ENCODE measurements at places on chromosomes 16 and 17. TPM values are rescaled to one million over a fixed set of nuclear protein-coding genes. Genes with fewer than 3 reads are reported as not detected.

GRCh38 chr16:48608871-48609651, 919 bp downstream of the N4BP1 start:
- DNase-seq = no peak

GRCh38 chr17:9179602-9180001, 158.3 kb downstream of the NTN1 start:
- DNase-seq = no peak

DNA sequence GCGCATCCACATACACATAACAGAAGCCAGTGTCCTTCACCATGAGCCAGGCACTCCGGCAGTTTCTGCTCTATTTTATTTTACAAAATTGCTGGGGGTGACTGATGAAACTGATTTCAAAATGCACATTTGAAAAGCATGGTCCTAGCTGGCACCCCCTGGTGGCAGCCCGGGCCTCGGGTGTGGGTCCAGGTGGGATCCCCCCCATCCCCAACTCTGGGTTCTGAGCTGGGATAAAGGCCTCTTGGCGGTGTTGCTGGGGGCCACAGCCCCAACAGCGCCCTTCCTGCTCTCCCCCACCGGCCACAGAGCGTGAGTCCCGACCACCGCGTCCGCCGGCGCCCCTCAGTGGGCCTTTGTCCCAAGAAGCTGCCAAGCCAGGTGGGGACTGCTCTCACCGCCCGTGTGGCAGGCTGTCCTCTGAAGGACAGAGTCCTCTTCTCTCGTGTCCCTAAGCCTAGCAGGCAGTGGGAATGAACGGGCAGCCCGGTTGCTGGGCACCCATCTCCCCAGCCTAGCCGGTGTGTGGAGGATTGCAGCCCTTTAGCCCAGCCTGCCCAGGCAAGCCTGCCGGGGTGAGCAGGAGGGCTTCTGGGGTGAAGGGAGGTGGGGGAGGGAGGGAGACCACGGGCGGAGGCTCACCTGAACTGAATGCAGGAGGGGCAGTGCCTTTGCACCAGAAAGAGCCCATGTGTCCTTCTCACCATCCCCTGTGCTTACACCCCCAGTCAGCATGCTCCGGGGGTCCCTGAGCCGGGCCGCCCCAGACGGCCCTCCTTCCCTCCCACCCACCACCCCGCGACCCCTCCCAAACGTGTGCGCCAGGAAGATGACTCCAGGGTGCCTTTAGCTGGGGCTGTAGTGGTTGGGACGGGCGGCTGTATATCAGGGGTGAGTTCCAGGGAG, 898 bp downstream of the SNAI3 start:
- no peak for DNase-seq

DNA sequence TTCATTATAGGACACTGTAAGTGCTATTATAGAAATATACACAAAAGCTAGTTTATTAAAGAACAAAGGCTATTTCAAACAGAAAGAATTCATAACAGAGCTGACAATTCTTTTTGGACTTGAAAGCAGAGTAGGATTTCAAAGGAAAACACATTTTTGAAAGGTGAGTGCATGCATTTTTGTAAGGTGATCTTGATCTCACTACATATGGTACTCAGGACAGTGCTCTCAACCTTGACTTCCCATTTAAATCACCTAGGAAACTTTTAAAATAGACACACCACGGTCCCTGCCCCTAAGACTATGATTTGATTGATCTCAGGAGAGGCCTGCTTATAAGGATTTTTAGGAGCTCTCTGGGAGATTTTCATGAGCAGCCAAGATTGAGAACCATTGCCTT, 1362.0 kb downstream of the CDH8 start:
- no peak for DNase-seq

OMG gene
- polyA plus RNA-seq = 0.48 TPM

SMIM36 gene
- 0.05 TPM for polyA plus RNA-seq

DNA sequence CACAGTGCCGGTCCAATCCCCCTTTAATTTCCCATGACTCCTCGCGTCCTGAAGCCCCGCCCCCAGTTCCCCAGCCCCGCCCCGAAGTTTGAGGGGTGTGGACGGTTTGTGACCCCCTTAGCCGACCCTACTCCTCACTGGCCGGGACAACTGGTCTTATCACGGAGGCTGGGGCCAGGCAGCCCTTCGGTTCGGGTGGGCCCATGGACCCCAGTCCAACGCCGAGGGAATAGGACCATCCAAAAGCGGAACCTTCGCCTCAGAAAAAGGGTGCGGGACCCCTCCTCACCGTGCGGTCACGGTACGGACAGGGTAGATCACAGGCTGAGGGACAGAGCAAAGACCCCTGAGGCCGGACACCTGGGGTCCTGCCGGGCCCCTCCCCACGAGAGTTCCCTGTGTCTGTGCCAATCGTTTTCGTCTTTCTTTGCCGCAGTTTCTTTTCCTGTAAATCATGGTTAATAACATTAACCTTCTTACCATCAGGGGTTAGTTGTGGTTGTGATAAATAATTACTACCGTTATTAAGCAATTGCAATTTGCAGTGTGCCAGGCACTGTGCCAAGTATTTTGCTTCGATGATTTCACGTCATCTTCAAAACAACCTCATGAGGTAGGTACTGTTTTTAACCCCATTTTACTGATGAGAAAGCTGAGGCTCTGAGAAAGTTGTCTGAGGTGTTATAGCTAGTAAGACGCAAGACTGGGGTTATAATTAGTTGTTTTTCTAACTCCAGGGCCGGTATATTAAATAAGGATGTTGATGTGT, 543 bp downstream of the TMUB2 start:
- DNase-seq = no peak

PRAC1 gene
- polyA plus RNA-seq = not detected

- DNase-seq = peak; percentile 93
These were observed 3.3 kb upstream of the HOXB8 start for GRCh38 chr17:48618256-48618896.

- no peak for DNase-seq
These were observed 1.1 kb downstream of the BCO1 start for GRCh38 chr16:81239367-81240121.

MEIOB gene
- 3.2 TPM for polyA plus RNA-seq

SNX20 gene
- 0.38 TPM for polyA plus RNA-seq

DNA sequence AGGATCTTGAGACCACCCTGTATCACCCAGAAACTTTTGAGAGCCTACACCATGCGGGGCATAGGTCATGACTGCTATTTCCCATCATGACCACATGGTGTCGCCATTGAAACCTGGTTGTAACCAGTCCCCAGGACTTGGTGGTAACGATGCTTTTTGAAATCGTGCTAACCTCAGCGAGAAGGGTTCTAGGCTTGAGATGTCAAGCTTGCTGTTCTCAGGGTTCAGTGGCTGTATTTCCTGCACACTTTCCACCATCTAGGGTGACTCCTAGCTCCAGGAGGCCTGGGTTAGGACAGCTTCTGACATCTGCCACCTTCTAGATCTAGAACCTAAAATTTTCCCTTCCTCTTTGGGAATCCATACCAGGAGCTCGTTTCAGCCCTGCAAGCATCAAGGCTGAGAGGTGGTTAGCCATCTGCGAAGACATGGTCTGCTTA, 13.0 kb upstream of the SPNS3 start:
- peak; percentile 77 for DNase-seq

DNA sequence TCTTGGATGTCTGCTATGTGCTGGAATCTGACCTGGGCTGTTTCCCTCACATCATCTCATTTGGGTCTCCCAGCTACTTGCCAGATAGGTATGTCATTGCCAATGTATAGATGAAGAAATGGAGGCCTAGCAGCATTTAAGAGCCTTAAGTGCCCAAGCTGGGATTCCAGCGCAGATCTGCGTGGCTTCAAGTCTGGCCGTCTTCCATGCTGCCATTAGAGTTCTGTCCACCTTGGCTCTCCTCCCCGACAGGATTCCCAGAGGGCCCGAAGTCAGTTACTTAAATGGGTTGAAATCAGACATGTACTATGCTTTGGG, 33.0 kb upstream of the CCR7 start:
- DNase-seq = no peak

SMIM5 gene
- polyA plus RNA-seq = 5.1 TPM

- DNase-seq = no peak
These were observed 452 bp downstream of the SLC25A10 start for GRCh38 chr17:81712468-81713003.

GRCh38 chr17:63945784-63946439, 13.8 kb upstream of the CD79B start:
- DNase-seq = peak; percentile 66

TPSB2 gene
- polyA plus RNA-seq = 0.18 TPM

DNA sequence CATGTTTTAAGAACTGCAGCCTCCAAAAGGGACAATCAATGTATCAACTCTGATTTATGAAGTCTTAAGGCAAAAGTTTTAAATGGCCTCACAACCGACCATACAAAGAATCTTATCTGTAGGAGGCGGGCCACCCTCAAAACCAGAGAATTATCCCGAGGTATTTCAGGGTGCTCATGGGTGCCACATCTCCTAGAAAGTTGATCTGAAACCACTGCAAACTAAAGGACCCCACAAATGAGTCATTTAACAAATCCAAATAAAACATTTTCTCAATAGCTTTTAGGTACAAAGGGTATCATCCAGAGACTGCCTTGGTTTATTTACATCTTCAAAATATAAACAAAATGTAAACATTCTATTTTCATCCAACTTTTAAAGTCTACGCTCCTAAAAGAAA, 6.8 kb downstream of the ERN1 start:
- no peak for DNase-seq

DNA sequence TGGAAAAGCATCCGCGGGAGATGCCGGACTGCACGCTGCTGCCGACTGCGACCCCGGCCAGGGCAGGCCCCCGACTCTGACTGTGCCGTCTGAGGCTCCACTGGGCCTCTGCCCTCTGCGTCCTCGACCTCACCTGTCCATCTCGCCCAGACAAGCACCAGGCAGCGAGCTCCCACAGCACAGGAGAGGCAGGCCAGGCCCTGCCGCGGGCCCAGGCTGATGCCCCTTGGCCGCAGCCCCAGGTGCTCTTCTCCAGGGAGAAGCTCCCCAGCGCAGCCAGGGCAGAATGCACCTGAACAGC, 98.1 kb upstream of the DNAH17 start:
- DNase-seq = no peak

GRCh38 chr17:19271780-19272357, 34.7 kb downstream of the EPN2 start:
- no peak for DNase-seq

DNA sequence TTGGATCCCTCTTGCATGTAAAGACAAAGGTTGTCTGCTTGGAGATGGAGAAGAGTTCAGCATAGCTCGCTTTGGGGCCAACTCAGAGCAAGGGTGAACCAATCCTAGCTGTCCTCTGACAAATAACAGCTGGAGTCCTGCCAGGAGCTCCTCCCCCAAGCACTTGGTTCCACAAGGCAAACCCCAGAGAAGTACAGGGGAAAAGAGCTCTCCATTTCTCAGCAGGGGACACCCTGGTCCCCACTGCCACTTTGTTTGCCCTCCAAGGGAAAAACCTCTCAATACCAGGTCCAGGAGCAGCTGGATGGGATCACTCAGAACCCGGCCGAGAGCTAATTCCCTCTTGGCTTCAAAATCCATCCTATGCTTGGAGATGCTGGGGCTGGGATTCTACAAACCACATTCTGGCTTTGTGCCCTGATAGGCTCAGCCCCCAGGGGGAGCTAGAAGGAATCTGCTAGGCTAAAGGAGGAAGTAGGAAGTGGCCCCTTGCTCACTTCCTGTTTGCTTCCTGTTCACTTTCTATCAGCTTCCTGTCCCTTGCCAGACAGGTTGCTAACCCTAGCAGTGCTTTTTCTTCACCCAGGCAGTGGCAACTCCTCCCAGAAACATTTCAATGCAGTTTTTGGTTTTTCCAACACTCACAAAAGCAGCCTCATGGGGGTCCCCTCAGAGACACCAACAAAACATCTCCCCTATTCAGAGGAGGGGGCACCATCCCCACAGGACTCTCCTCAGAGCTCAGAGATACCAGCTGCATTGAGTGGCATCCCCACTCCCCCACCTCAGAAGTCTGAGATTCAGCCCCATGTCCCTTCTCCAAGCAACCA, 30.7 kb downstream of the CDRT4 start:
- DNase-seq = no peak

GRCh38 chr16:86508947-86509758, 1.2 kb upstream of the FOXF1 start:
- DNase-seq = no peak

- DNase-seq = no peak
These were observed 55.1 kb downstream of the KSR1 start for GRCh38 chr17:27511168-27511883.

RTN4RL1 gene
- polyA plus RNA-seq = 1.00 TPM

DNA sequence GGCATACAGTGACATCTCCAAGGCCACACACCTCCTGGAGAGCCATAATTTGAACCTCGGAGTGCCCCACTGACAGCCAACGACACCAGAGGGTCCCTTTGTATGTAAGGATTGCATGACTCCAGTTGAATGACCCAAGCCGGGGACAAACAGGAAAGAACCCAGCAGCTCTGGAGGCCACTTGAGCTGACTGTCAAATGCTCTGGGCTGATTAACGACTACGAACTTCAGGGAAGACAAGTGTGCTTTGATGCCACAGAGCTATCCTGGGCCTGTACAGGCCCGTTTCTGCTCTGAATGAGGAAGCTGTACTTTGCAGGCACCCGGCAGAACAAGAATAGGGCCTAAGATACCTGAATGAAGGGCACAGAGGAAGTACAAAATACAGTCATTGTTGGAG, 404.6 kb downstream of the SLC39A11 start:
- no peak for DNase-seq

DNA sequence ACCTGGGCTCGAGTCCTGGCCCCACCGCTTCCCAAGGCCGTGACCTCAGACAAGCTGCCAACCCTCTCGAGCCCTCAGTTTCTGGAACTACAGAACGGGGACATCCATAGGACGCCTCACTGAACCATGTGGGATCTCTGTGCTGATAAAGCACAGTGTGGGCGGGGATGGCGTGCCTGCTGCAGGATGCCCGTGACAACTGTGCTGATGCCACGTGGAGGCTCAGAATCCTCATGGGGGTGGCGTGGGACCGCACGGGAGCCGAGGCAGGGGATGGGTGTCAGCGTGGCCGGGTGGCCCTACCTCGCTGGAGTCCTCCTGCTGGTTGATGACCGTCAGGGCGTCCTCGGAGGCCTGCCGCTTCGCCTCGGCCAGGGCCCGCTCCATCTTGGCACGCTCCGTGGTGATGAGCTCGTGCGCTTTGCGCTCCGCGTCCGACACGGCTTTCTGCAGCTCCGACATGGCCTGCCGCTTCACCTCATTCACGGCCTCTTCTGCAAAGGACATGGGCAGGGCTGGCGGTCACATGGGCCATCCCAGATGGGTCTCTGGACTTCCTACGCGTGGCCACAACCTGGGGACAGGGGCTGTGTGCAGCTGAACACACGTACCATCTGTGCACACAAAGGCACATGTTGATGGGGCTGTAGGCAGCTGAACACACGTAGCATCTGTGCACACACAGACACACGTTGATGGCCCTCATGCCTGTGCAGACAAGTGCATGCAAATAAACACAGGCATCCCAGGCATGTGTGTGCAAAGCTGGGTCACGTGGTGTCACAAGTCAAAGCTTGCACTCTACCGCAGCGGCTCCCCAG, 12.7 kb upstream of the PABPN1L start:
- DNase-seq = no peak

GRCh38 chr17:30819971-30820705, 4.4 kb downstream of the CRLF3 start:
- no peak for DNase-seq

- DNase-seq = no peak
These were observed at the start of gene EME2 for GRCh38 chr16:1772362-1772907. EME2 (plus strand) TSS chr16:1772810; CDS start chr16:1773228, 418 bp downstream.

DNASE1L2 gene
- polyA plus RNA-seq = 0.93 TPM

- no peak for DNase-seq
These were observed 885 bp upstream of the VASN start for GRCh38 chr16:4370570-4371356.
